Stimulated activated CD8-positive, alpha-beta memory T cell treated with anti-CD3 and anti-CD28 coated beads, Interleukin-4, amount 100 ng/mL, for 4 hours (primary cell): ENCODE measurements at places on chromosomes 5 and 9.

- no peak for DNase-seq
These were observed 252.9 kb downstream of the MAN2A1 start for GRCh38 chr5:109942646-109943045.

DNA sequence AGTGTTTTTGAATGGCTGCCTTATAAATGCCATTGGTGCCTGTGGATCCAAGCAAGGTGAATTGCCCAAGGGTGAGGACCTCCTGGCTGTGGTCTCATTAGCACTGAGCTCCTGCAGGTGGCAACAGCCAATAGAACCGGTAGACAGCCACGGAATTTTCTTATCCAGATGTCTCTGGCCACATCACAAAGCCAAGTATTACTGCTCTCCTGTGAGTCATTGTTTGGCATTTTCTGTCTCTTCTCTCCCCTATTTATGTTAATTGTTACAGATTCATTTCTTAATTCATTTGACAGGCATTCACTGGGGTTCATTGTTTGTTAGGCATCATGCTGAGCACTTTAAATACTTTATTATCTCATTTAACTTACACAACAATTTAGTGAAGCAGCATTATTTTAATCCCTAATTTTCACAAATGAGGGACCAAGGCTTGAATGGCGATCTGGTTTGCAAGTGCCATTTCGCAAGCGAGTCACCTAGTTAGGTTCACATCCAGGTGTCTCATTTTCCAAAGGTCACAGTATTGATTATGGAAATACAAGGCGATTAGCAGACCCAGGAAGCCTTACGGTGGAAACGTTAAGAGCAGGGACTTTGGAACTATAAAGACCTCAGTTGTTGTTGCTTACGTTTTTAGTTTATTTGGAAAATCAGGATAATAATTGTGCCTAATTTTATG, 58.2 kb upstream of the DPYSL3 start:
- no peak for DNase-seq

GRCh38 chr5:149747833-149748366, 17.8 kb downstream of the PPARGC1B start:
- DNase-seq = no peak

GRCh38 chr9:91047993-91048607, 246.5 kb downstream of the SYK start:
- no peak for DNase-seq

GRCh38 chr5:75306746-75307145, 30.3 kb upstream of the HMGCR start:
- no peak for DNase-seq

GRCh38 chr5:1724822-1725602, 74.6 kb downstream of the MRPL36 start:
- no peak for DNase-seq

DNA sequence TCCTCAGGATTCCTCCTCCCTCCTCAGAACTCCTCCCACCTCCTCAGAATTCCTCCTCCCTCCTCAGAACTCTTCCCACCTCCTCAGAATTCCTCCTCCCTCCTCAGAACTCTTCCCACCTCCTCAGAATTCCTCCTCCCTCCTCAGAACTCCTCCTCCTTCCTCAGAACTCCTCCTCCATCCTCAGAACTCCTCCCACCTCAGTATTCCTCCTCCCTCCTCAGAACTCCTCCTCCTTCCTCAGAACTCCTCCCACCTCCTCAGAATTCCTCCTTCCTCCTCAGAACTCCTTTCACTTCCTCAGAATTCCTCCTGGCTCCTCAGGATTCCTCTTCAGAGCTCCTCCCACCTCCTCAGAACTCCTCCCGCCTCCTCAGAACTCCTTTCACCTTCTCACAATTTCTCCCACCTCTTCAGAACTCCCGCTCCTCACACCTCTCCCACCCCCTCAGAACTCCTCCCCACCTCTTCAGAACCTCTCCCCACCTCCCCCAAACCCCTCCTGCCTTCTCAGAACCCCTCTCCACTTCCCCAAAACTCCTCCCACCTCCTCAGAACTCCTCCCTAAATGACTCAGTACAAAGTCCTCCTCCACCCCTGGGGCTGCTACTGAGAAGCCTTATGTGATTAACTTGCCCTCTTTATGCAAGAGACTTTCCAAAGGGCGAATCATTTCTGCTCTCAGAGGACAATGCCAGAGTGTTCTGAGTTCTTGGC, 23.2 kb downstream of the SLC46A2 start:
- no peak for DNase-seq

DNA sequence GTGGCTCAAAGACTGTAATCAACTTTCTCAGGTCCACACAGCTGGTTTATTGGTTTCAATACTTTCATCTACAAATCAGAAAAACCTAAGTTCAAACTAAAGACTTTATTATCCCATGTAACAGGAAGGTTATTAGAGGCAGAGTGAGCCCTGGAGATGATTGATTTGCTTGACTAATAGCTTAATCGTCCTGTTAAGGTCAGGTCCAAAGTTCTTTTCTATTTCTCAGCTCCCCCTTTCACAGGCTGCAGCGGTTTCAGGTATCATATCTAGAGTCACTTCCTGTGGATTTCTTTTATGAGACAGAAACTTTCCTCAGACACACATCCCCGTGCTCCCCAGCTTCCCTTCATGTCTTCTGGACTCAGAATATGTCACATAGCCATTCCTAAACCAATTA, 166.4 kb downstream of the PRELID2 start:
- no peak for DNase-seq

- no peak for DNase-seq
These were observed 115.3 kb upstream of the BNC2 start for GRCh38 chr9:16985559-16986348.

DNA sequence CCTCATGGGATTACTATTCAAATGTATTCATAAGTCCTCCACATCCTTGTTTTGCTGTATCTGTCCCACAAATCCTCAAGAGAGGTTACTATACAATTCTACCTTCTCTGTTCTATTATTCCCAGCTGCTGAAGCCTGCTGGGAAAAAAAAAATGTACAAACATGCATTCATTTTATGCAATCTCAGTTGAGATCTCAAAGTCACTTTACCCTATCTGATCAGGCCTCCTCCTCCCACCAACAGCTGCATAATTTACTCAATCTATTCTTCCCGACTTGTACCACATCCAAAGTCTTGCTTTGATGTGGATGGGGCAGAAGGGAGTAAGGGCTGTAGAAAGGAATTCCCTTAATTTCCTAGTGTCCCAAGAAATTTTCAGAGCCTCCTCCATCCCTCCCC, 28.6 kb downstream of the PSIP1 start:
- DNase-seq = no peak

GRCh38 chr5:180160789-180161188, 48.2 kb downstream of the RASGEF1C start:
- DNase-seq = no peak

DNA sequence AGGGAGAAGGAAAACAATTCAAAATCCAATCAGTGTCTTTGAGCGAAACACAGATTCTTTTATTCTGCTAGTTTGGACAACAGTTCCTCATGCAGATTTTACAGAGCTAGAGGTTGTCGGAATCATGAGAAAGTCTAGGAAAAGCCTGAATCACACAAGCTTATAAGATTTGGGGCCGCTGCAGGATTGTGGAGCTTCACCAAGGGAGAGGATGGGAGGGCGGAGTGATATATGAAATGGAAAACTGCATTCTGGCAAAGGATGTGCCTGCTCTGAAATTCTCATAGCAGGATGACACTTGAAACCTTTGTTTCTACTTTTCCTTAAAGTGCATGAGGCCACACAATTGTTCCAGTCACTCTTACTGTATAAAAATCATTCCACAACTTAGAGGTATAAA, 134.3 kb downstream of the OR2K2 start:
- DNase-seq = no peak

GRCh38 chr5:1758574-1758973, 41.1 kb downstream of the MRPL36 start:
- no peak for DNase-seq

- no peak for DNase-seq
These were observed 96.5 kb downstream of the SPOCK1 start for GRCh38 chr5:137402436-137403187.

GRCh38 chr9:71676460-71676859, 91.9 kb downstream of the CEMIP2 start:
- DNase-seq = no peak

- DNase-seq = no peak
These were observed 275.9 kb downstream of the CRB2 start for GRCh38 chr9:123631862-123632261.

DNA sequence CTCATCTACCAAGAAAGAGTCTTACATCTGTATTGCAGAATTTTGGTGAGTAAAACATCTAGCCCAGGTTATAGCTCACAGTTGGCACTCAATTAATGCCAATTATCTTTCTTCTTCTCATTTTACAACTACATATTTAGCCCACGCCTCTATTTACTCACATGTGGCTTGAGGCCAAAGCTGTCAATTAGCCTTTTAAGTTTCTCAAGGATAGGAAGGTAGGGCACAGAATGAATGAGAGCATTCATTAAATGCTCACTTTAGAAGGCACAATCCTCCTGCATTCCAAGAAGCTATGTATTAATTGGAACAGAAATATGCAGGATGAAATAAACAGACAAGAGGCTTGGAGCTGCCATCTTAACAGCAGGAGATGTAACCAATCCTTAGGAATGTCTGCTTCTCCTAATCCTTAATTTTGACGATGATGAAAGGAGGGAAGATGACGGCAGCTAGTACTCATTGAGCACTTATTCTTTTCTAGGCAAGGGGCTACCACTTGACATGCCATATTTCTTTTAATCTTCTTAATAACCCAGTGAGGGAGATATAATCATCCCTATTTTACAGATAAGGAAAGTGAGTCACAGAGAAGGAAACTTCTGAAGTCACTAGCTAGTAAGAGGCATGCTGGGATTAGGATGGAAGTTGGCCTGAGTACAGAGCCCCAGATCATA, 30.8 kb upstream of the PANK3 start:
- DNase-seq = no peak

DNA sequence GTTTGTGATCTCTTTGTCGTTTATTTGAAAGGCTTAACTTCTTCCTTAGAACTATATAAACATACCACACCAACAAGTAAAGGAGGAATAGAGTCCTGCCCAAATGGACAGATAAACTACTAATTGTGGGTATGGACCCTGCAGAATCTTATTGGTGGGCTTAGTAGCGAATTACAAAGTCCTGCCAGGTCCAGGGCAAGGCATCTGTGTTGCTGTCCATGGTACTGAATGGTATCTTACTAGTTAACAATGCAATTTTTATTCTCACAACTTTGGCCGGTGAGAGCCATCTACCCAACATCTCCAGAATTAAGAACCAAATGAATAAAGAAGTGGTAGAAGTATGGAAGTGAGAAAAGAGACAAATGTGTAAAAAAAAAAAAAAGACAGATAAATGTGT, 1782.4 kb upstream of the WWC1 start:
- DNase-seq = no peak

DNA sequence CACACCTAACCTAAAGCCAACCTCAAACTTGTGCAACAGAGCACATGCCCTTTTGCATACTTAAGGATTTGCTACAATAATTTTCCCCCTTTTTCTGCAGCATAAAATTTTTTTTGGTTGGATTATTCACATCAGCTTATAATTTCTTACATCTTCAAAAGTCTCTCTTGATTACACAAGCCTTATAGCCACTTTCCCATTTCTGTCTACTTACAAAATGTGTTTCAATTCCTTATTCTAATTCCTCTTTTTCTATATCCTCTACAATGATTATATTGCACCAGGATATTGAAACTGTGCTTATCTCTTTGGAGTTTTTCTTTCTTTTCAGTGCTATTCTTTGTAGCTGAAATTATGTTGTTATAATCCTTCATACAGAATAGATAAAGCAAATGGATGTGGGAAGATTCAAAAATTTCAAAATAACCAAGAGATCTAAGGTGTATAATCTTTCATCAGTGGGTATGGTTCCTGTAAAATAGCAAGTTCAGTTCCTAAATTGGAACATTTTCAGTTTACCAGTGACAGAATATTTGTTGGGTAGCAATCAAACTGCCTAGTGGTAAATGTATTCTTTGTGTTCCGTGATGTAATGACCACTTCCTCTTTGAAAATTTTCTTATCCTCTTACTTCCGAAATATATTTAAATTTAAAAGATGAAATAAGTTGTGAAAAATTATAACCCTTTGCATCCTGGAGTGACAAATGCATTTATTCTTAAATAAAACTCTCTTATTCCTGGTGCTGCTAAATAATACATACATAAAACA, 386.8 kb upstream of the CHD1 start:
- DNase-seq = no peak

DNA sequence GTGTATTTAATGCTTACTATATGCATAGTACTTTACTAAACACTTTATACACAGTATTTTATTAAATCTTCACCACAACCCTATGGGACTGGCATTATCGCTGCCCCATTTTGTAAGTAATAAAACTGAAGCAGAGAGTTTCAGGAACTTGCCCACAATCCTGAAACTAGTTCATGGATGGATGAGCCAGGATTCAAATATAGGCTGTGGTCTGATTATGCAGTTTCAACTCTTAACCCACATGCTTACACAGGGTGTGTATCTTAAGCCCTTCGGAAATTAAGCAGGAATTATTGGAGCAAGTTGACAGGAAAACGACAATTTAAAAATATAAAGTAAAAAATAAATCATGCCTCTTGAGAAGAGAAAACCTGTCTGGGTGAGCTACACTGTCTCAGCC, 109.0 kb downstream of the ATP10B start:
- no peak for DNase-seq

GRCh38 chr9:93680443-93681268, 104.3 kb downstream of the PHF2 start:
- no peak for DNase-seq

DNA sequence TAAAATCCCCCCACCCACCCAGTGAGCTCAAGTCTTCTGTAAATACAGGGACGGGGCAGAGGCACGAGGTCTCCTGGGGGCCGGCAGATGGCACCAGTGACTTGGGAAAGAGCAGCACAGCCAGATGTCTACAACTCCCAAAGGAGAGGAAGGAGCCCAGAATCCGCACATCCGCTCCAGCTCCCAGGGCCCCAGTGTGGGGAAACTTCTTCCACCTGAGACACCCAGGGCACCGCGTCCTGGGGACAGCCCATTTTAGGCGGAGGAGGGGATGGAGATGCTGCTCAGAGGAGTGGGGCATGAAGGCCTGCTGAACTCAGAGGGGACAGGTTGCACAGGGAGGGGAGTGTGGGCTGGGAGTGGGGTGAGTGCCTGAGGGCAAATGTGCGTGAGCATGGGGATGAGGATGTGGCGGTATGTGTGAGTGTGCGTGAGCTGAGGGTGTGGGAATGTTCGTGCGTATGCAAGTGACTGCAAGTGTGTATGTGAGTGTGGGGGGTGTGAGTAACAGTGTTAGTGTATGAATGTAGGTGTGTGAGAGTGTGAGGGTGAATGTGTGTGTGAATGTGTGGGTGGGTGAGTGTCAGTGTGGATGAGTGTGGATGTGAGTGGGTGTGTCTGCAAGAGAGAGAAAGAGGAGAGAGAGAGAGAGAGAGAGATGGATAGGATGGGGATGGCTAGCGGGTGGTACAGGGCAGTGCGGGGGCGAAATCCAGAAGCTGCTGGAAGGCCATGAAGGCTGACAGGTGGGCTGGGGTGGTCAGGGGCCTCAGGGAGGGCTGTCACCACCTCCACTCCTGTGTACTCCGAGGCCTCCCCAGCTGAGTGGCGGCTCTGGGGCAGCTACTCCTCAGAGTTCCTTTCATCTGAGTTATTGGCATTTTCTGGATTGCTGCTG, 63.5 kb downstream of the DUSP1 start:
- no peak for DNase-seq

- no peak for DNase-seq
These were observed 43.3 kb upstream of the CEP72 start for GRCh38 chr5:568809-569208.
